ENCODE measurements at places on chromosomes 7 and 10.

DNA sequence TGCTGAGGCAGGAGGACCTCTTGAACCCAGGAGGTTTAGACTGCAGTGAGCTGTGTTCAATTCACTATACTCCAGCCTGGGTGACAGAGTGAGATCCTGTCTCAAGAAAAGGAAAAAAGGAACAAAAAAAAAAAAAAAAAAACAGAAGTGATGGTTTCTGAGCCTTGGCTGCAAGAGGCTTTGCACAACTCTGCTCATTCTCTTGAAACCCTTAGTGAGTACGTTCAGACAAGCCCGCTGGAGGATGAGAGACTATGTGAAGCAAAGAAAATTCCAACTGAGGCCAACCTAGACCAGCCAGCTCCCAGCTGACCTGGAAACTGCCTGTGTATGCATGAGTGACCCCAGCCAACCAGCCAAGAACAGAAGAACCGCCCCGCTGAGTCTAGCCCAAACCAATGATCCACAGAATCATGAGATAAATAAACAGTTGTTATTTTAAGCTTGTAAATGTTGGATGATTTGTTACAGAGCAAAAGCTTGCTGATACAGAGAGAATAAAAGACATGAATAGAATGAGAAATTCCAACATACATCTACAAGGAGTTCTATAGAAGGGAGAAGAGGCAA is 50.6 kb upstream of the FZD9 start:
- no peak for DNase-seq

DNA sequence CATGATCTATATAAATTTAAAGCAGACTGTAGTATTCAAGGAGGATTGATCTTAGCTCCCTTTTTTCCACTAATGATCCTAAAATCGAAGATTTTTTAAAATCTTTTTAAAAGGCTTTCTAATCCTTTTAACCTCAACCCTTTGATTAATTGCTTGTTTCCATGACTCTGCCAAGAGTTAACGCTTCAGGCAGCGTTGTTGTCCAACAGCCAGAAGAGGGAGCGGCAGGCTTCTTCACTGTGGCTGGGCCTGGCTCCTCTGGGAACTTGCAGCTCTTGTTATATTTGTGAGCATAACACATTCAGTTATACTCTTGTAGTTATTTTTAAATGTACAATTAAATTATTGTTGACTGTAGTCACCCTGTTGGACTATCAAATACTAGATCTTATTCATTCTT is 26.3 kb downstream of the CRCP start:
- no peak for DNase-seq

- no peak for DNase-seq
Measured at GRCh38 chr10:52818019-52818418, 45.4 kb upstream of the MBL2 start.

- DNase-seq, result no peak
Measured at GRCh38 chr7:44791278-44792219, 4.9 kb upstream of the PPIA start.

GRCh38 chr7:151110236-151110940 is 24.1 kb downstream of the AGAP3 start:
- DNase-seq, result no peak

DNA sequence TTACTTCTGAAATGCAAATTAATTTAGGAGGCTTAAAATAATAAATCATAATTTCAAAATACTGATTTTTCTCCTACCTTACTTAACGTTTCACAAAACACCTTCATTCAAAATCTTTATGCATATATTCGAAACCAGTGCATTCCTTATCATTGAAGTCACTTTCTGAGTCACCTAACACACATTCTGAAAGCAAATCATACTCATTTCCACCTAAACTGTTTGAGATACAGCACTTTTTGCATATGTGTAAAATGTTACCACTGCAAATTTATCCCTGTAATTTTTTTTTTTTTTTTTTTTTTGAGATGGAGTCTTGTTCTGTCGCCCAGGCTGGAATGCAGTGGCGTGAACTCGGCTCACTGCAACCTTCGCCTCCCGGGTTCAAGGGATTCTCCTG is 15.7 kb downstream of the PPP3CB start:
- DNase-seq, result no peak

DNA sequence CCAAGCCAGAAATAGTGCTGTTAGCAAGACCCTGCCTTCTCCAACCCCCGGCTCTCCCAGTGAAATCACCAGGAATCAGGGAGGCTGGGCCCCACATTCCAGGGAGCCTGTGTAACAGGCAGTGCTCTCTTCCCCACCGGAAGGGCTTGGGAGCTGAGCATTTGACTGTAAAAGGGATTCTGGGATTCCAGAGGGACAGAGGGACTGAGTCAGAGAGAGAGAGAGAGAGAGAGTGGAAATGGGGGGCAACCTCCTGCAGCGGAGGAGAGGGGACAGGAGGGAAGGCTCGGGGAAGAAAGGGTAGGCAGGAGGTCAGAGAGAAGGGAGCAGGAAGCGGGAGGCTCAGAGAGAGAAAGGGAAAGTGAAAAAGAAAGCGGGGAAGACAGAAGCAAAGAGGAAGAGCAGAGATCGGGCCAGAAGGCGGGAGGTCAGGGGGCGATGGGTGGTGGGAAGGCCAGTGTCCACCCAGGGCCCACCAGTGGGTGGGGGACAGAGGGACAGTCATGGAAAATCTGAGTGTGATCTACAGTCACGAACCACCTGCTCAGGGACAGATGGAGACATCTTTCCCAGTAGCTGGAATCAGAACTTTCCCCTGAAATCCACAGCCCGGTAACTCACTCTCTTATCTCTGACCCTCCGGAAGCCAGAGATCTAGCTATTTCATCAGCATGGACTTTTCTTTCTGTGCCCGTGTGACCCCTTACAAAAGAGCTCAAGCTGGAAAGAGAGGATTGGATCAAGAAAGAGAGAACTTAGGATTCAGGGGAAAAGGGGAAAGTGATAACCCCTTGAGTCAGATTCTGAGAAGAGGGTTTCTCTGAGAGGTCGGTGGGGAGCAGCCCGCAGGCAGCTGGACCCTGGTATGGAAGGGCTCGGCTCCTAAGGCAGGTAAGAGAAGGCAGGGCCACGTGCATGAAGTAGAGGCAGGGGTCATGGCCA is 4.6 kb upstream of the SERPINE1 start:
- DNase-seq, result no peak

- DNase-seq, result no peak
Measured at GRCh38 chr10:1608851-1609647, 128.3 kb downstream of the ADARB2 start.

DNA sequence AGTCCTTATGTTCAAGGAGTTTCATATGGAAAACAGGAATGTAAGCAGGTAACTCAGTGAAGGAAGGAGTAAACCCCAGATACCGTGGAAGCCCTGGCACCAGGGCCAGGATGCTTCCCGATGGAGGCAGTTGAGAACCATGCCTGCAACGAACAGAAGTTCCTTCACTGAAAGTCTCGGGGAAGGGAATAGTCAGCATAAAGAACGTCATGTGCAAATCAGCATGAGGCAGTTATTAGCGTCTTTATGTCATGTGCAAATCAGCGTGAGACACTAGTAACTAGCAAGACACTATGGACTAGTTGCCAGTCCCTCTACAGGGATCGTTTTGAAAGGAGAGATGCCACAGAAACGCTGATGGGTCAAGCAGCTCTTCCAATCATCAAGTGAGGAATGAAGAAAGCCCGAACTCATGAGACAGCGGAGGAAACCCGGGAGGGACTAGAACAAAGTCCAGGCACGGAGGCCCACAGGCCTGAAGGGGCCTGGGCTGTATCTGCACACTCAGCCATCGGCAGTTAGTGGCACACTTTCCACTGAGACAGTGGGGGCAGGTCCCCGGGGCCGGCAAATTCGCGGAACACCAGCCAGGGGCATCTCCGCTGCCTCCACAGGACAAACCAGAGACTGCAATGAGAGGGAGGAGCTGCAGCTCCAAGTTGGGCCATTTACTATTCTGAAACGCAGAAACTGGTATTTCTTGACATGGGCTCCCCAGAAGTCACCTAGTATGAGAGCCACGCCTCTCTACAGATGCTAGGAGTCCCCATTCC is 109.6 kb downstream of the SFMBT2 start:
- DNase-seq, result no peak

- DNase-seq, result no peak
Measured at GRCh38 chr10:3723766-3724165, 61.2 kb downstream of the KLF6 start.

DNA sequence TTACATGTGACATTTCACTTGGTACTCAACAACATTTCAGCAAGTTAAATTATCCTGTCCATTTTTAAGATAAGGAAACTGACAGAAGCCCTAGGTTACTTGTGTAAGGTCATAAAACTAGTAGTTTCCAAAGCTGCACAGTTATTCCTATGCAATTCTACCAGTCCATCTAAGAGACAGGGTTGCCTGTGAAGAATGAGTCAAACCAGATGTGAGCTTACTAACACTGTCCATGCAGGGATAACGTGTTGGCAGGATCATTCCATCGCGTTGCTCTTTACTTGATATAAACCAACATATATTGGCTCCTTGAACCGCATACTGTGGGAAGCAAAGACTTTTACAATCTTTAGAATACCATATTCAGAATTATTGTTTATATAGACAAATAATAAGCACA is 280.9 kb upstream of the HGF start:
- DNase-seq, result no peak

DNA sequence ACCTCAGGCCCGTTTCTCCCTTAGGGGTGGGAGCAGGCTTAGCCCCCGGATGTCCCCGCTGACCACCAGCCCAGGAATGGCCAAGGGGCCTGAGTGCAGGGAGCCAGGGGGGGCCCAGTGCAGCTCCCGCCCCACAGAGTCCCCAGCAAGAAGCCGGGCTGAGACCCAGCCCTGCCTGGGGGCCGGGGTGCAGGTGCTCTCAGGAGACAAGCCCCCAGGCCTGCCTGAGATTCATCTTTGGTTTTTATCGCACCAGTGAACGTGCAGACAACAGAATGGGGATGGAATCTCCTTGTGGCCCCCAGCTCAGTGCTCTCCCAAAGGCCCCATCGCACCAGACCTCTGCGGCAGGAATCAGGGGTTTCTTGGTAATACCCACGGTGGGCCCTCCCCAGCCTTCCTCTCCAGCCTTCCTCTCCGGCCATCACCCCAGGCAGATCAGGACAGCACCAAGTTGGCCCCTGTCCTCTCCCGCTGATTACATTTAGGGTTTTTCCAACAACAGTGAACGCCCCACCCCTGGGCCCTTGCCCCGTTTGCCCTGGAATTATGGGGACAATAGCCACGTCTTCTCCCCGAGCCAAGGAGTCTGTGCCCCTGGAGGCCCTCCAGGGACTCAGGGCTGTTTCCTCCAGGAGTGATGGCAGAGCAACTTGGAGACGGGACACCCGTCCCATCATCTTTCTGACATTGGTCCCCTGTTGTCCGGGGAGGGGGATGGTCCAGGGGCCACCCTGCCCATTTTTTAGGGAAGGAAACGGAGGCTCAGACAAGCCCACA is 22.4 kb downstream of the ADAP1 start:
- DNase-seq, result no peak

GRCh38 chr7:80225361-80225760 is 90.7 kb downstream of the GNAI1 start:
- no peak for DNase-seq

DNA sequence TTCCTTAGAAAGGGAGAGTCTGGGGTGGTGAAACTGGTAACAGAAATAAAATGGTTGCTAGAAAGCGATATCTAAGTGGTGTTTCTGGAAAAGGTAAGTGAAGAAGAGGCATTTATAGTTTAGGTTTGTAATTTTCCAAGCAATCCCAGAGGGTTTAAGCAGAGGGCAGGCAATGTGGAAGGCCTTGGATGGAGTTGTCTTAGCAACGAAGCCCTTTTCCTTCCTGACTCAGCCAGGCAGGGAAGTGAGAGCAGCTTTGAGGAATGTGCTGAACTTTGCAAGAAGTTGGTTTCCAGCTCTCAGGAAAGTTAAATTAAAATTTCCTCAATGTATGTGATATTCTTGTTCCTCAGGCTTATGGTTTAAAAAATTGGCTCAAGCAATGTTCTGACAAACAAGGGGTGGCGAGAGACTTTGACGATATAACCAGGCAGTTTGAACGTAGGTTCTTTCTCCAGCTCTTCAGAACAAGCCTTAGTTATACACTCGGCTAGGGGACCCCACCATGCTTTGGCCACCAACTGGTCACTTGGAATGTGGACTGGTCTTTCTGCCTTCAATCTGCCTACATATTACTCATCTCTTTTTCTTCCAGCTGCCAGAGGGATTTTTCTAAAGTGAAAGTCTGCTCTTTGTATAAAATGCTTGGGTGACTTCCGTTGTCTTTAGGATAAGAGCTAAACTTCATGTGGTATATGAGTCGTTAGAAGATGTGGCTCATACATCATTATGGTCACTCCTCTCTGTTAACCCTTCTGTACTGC is 66.9 kb upstream of the SLC25A13 start:
- DNase-seq, result no peak

- DNase-seq, result no peak
Measured at GRCh38 chr10:12636571-12636970, 287.2 kb downstream of the CAMK1D start.

DNA sequence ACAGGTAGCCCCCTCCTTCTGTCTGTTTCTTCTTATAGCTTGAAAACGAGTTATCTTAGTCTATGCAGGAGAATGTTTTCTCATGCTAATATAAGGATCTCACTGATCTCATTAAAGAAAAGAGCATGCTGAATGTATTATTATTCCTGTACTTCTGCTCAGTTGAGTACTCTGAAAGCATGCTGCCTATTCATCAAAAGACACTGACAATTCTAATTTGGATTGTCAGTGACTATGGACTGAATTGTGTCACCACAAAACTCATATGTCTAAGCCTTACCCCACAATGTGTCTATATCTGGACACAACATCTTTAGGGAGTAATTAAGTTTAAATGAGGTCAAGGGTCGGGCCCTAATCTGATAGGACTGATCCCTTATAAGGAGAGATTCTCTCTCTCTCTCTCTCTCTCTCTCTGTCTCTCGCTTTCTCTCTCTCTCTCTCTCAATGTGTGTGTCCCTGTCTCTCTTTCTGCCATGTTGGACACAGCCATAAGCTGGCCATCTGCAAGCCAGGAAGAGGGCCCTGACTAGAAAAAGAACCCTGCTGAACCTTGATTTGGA is 98.4 kb downstream of the GNAT3 start:
- no peak for DNase-seq

GRCh38 chr10:14502431-14502830 is 171.7 kb upstream of the FRMD4A start:
- no peak for DNase-seq

DNA sequence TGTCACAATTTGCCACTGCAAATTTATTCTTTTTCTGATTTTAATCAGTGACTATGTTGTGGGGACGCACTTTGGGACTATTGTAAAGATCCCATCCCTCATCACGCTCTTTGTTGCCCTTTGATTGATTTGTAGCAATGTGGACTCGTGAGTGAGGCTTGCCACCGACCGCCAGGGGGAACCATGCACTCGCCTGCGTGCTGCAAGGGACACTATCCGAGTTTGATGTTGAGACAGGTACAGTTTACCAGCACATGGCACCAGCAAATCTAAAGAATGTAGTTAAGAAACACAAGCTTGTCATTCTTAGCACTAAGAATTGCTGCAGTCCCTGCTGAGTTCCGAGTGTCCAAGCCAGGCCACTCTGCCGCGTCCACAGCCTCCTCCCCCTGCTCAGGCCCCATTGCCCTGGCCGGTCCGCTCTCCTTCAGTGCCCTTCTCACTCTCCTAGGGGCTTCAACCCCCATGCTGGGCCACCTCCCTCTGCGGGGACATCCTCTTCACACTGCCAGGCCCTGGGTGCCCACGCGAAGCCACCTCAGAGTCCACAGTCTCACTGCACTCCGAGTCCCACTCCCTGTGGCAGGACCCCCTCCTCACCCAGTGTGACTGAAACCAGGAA is 2.0 kb upstream of the SFTPA2 start:
- DNase-seq, result peak; percentile 37

- no peak for DNase-seq
Measured at GRCh38 chr10:34524369-34525091, 290.6 kb downstream of the PARD3 start.

Data from stimulated activated CD4-positive, alpha-beta T cell treated with anti-CD3 and anti-CD28 coated beads, Interleukin-1b, Interleukin-23, amount 100 ng/mL, for 4 hours (primary cell).